Hair follicle dermal papilla cell (primary cell): ENCODE measurements at places on chromosomes 5 and 9. TPM values are rescaled to one million over a fixed set of nuclear protein-coding genes. Genes with fewer than 3 reads are reported as not detected.

SLC34A3 gene
- total RNA-seq, result under 0.01 TPM in 1 of 2 replicates, not detected in the other

ZBTB34 gene
- total RNA-seq, result 8.9 and 11.2 TPM in 2 replicates

MARCOL gene
- not detected in 2 replicates for total RNA-seq

LHX3 gene
- not detected in 2 replicates for total RNA-seq

NDUFS6 gene
- 8.0 and 12.1 TPM in 2 replicates for total RNA-seq

AP3S1 gene
- 95.6 and 102 TPM in 2 replicates for total RNA-seq

ABO gene
- not detected in 2 replicates for total RNA-seq

CAAP1 gene
- 13.3 and 19.7 TPM in 2 replicates for total RNA-seq

FGF10 gene
- 1.9 and 3.7 TPM in 2 replicates for total RNA-seq

TTC23L gene
- total RNA-seq, result 0.24 and 0.32 TPM in 2 replicates

AQP7 gene
- total RNA-seq, result not detected in 2 replicates

PDCD1LG2 gene
- total RNA-seq, result 20.1 and 21.5 TPM in 2 replicates

IL4 gene
- total RNA-seq, result not detected in 2 replicates

SEMA6A gene
- total RNA-seq, result 1.1 and 1.5 TPM in 2 replicates

TMEM232 gene
- 1.6 and 4.9 TPM in 2 replicates for total RNA-seq

SLC6A7 gene
- total RNA-seq, result 0.16 TPM in 1 of 2 replicates, not detected in the other

CDO1 gene
- 3.6 and 4.7 TPM in 2 replicates for total RNA-seq

SUSD3 gene
- not detected in 2 replicates for total RNA-seq

GPRIN1 gene
- 3.4 and 3.9 TPM in 2 replicates for total RNA-seq

AGXT2 gene
- total RNA-seq, result not detected in 2 replicates

PAIP2 gene
- 42.4 and 49.8 TPM in 2 replicates for total RNA-seq

IFNA13 gene
- not detected in 2 replicates for total RNA-seq

LVRN gene
- total RNA-seq, result 1.5 and 2.4 TPM in 2 replicates

CAMK4 gene
- total RNA-seq, result 3.7 and 4.0 TPM in 2 replicates

TSSK1B gene
- total RNA-seq, result 0.36 and 0.49 TPM in 2 replicates

SEMA4D gene
- 0.12 and 0.81 TPM in 2 replicates for total RNA-seq

OR1L8 gene
- 0.36 TPM in 1 of 2 replicates, not detected in the other for total RNA-seq

F2RL2 gene
- total RNA-seq, result 15.9 and 24.7 TPM in 2 replicates

MYMK gene
- total RNA-seq, result not detected in 2 replicates

PCDHGB3 gene
- total RNA-seq, result 6.8 and 7.7 TPM in 2 replicates

HNRNPA0 gene
- 13.5 and 16.9 TPM in 2 replicates for total RNA-seq

CTNNAL1 gene
- total RNA-seq, result 108 and 143 TPM in 2 replicates

SLC6A19 gene
- total RNA-seq, result not detected in 2 replicates

CCDC152 gene
- total RNA-seq, result 2.2 and 2.8 TPM in 2 replicates

TLE1 gene
- 25.7 and 28.7 TPM in 2 replicates for total RNA-seq
